Adrenal gland (tissue), 19 donors: ENCODE measurements at places on chromosomes 13 and 19.

DNA sequence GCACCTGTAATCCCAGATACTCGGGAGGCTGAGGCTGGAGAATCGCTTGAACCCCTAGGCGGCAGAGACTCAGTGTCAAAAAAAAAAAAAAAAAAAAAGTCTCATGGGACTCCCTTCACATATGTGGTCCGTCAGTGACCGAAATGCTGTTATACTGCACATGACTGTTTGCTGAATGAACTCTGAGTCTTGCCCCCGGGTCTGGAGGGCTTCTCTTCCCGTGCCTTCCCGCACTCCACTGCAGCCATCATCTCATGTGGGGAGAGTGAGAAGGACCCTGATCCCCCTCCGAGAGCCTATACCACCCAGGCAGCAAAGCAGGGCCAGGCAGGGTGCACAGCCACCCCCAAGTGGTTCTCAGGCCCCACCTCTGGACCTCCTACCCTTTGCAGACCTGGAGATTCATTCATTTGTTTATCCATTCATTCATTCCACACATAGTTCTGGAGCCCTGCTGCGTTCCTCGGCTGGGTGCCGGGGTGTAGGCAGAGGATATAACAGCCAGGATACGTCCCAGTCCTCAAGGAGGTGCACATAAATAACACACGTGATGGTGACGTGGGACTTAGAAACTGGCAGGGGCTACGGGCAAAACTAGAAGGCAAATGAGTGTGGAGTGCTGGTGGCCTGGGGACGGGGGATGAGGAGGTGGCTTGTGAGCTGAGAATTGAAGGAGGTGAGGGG, 14.2 kb downstream of the NDUFA11 start:
- no peak for DNase-seq

DNA sequence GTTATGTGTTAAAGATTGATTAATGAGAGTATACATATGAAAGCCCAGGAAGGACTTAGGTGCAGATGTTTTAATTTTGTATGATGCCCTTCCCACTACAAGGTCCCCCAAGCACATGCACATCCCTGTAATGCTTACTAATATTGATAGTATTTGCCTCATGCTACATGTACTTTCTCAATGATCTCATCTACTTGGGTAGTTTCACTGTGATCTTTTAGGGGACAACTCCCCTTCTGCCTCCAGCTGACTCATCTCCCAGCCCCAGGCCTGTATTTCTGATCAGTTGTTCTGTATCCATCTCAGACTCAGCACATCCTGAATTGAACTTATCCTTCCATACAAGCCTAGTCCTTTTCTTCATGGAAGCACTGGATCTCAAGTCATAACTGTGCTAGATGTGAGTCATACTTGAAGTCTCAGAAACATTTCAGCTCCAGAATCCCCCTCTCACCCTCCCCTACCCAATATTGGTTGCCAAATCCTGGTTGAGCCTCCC, 49.4 kb upstream of the INTS6 start:
- no peak for DNase-seq

DNA sequence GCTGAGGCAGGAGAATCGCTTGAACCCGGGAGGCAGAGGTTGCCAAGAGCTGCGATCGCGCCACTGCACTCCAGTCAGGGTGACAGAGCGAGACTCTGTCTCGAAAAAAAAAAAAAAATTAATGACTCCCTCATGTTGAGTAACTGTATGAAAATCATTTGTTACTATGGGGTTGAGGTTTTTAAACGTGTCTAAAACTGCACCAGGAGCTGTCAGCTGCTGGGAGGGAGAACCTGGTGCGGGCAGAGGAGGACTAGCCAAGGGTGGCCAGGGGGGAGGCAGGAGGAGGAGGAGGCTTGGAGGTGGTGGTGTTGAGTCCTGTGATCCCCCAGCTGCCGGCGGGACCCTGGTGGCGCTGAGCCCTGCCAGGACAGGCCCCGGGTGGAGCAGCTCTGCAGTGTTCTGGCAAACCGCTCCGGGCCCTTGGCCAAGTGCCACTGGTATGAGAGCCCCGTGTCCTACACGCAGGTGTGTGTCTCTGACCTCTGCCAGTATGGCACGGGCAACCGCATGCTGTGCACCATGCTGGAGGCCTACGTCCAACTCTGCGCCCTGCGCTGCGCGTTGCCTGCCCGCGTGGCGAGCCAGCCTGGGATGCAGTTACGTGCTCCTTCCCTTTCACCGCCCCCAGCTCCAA, 17.1 kb upstream of the FXYD3 start:
- no peak for DNase-seq

DNA sequence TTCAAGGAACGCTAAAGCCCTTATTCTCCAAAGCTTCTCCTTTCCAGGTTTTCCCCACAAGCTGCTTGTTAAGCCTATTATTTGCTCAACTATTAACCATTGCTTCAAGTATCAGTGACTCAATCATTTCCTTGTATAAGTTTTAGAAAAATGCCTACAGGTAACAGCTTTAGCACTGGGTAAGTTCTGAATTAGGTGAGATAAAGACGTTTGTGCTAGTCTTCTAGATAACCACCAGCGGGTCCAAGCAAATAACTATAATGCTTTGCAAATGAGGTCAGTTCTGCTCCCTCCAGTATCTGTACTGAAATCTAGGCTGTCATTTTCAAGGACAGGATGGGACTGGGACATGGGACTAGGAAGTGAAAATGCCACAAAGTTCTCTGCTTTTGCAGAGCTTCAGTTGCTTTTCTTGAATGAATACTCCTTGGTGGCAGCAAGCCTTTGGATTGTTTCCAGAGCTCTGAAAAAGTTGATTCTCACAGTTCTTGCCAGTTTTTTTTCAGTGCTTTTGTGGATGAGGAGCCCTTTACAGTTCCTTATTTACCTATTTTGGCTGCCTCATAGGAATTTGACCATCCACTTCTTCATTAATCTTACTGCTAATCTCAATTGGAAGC, 1487.7 kb downstream of the EFNB2 start:
- DNase-seq, result no peak

- no peak for DNase-seq
Observed at GRCh38 chr13:97058391-97058790, 64.1 kb upstream of the OXGR1 start.

GRCh38 chr13:33087091-33087490, 70.9 kb downstream of the KL start:
- no peak for DNase-seq

DNA sequence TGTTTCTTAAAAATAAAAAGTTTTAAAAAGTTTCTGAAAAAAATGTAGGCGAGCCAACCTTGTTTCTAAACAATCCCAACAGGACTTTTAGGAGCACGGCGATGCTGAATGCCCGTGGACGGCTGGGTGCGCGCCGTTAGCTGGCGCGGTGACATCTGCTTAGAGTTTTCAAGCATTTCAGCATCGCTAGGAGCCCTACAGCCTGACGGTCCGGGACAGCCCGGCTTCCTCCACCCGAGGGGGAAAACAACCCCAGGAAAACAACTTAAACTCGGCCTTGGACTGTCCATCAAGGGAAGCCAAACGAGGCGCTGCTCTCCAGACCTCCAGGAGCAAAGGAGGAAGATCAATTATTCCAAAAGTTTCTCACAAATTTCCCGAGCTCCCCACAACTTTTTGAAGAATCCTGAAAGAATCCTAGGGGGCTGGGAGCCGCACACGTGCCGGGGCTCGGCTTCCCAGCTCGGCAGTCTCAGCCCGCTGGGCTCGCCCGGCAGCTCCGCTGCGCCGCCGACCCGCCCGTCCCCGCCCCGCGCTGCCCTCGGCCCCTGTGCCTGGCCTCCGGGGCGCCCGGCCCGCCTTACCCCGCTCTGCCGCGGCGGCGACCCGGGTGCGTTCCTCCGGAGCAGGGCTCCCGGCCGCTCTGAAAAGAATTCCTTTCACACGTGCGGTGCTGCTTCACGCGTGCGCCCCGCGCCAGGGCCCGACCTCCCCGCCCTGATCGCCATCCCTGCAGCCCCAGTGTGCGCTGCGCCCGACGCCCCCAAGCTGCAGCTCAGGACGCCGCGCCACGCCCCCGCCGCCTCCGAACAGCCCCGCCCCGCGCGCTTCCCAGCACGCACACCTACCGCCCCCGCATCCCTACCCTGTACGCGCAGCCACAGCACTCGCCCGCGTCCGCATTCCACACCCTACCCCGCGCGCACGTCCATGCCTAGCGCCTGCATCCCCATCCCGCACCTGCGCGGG, at the start of gene GJA3:
GJA3 (minus strand) TSS at position 747 of the 969 bp plus-strand sequence. CDS start 17,764 bp downstream, outside the sequence.
- DNase-seq, result no peak

DNA sequence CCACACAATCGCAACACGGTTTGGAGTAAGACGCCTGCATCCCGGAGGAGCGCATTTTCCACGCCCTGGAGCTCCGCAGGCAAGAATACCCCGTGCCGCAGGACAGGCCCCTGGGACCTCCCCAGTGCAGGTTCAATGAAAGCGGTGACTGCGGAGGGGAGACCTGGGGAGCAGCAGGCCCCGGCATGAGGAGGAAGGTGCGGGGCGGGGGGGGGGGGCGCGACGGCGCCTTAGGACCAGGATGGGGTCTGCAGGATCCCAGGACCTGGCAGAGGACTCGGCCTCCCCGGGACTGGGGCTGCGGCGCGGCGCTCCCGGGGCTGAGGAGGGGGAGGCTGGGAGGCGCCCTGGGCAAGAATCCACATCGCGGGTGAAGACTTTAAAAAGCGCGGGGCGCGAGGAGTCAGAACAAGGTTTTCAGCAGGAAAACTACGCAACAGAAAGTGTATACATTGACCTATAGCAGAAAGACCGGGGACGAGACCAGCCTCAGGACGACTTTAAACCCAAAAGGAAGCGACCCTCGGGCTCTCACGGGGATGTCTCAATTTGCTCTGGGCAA, 432 bp downstream of the ZNF611 start:
- no peak for DNase-seq

DNA sequence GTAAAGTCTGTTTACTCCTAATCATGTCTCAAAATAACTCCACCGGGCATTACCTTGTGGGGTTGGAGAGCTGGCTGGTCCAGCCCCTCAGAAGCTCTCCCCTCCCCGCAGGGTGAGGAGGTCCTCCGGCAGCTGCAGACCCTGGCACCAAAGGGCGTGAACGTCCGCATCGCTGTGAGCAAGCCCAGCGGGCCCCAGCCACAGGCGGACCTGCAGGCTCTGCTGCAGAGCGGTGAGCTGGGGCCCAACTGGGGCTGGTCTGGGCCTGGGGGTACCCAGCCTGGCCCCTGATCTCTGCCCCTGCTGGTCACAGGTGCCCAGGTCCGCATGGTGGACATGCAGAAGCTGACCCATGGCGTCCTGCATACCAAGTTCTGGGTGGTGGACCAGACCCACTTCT, 20.2 kb downstream of the HIPK4 start:
- DNase-seq, result no peak

GRCh38 chr19:1676351-1677266, 24.2 kb upstream of the TCF3 start:
- DNase-seq, result no peak

DNA sequence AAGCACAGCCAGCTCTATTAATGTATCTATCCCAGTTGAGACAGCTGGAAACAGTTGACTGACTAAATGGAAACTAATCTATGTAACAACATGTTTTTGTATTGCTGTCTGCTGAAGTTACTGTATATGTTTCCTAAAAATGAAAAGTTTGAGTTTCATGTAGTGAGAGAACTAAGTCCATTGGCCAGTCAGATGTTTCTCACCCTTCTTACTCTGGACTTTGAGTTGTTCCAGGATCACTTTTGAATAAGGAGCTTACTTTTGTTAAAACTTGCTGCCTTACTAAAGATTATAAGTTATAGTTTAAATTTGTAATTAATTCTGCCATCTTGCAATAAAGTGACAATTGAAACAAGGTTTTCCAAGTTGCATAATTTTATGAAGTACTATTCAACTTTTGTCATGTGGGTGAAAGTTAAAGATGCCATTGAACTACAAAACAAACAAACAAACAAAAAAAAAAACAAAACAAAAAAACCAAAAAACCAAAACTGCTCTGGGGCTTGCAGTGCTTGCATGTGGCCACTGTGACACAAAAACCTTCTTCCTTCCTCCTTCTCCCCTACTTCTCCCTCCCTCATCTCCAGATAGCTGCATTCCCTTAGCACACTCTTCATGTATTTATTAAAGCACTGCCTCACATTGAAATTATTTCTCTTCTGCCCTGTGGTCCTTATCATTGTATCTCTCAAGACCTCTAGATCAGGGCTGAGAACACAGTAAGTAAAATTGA, 15.3 kb downstream of the WDFY2 start:
- no peak for DNase-seq

- no peak for DNase-seq
Observed at GRCh38 chr13:108657519-108657918, 28.1 kb downstream of the MYO16 start.

DNA sequence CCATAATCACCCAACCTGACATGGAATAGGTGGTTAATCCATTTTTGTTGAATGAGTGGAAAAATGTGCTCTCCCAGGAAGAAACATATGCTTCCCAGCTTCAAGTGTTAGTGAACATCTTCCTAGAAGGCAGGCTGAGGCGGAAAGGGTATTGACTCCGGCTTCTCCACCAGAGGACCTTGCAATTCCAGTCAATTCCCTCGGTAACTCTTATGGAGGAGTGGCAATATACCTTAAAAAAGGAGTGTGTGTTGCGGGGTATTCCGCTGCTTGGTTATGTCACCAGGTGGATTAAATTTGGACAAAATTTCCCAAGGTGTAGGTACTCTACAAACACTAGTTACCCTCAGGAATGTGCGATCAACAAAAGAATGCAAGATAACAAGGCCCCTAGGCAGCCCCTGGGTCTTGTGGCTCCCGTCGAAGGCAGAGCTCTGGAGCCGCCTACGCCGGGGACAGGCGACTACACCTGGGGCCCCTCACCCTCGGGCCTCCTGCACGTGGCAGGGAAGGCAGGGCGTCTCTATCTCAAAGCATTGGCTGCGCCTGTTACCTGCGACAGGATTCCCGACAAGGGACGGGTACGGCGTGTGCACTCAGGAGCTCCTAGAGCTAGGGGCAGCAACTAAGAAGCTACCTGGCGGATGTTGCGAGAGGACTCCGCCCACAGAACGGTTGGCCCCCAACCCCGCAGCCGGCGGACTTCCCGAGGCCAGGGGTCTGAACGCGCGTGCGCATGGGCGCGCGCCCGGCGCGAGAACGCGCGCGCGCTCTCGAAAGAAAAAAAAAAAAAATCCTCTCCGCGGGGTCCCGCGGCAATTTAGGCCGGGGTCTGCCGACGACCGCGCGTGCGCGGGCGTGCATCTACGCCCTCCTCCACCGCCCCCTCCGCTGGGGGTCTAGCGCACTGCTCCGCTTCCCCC, at the start of gene WDR87:
WDR87 (minus strand) TSS at position 649 of the 923 bp plus-strand sequence. CDS start 8,355 bp downstream, outside the sequence.
- DNase-seq, result no peak

- peak; percentile 93 for DNase-seq
Observed at GRCh38 chr19:18464646-18465045, 26.7 kb upstream of the ISYNA1 start.

GRCh38 chr19:14817052-14817451, 17.9 kb downstream of the OR7A5 start:
- DNase-seq, result no peak

DNA sequence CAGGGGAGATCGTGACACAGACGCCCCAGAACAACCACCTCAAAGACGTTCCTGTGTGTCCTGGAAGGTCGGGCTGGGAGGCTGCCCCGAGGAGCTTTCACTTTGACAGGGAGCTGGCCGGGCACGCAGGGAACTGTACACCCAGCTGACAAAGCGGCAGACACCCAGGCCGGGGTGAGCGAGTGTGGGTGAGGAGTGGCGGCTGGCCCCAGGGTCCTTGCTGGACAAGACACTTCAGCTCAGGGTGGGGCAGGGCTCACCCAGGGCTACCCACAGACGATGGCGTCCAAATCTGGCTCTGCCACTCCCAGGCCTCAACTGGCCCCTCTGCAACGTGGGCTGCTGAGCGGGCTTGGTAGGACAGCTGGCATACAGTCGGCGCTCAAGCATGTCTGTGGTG, 2.0 kb downstream of the FGF22 start:
- DNase-seq, result no peak
